HFFc6 (cell line): ENCODE measurements at places on chromosomes 3 and 15. TPM values are rescaled to one million over a fixed set of nuclear protein-coding genes. Genes with fewer than 3 reads are reported as not detected.

Gene GUCA1C
- not detected in 3 replicates for total RNA-seq

Gene INTS14
- 29.1 and 29.2 TPM in 2 replicates for total RNA-seq

Gene KIF9
- total RNA-seq, result 5.0 to 7.5 TPM (median 6.3 TPM) in 3 replicates

DNA sequence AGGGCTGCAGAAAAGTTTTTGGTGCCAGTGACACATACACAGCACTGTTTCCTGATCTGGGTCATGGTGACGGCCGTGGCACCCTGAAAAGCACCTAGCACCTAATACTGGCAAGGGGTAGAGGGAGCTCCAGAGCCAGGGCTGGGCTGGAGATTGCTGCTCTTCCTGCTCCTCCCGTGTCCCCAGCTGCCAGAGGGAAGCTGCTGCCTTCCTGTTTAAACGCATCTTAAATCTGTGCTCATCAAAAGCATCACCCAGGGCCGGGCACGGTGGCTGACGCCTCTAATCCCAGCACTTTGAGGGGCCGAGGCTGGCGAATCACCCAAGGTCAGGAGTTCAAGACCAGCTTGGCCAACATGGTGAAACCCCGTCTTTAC lies 156.7 kb upstream of the MEF2A start:
- peaks cover 18% of the 10 kb centered on the region for H3K4me1 ChIP-seq
- H3K36me3 ChIP-seq, result no peaks in the 10 kb centered on the region
- H3K27ac ChIP-seq, result no peak overlapping the region
- peak overlapping the region; percentile 30; the same call in 1 of the 2 replicates for H3K4me3 ChIP-seq
- DNase-seq, result peak; percentile 21

GRCh38 chr15:69881766-69882165 lies 216.0 kb downstream of the TLE3 start:
- H3K4me1 ChIP-seq, result no peaks in the 10 kb centered on the region
- H3K27me3 ChIP-seq, result peaks cover 40% of the 10 kb centered on the region
- 0 out of 2 replicates have a peak, but pooled peaks cover 4% of the 10 kb centered on the region for H3K36me3 ChIP-seq
- no peak overlapping the region for H3K27ac ChIP-seq
- no peak overlapping the region for H3K4me3 ChIP-seq

GRCh38 chr3:191254098-191254873 lies 55.2 kb downstream of the OSTN start:
- H3K4me3 ChIP-seq, result no peak overlapping the region
- H3K4me1 ChIP-seq, result peaks cover 44% of the 10 kb centered on the region
- no peaks in the 10 kb centered on the region; the same call in 1 of the 2 replicates for H3K27me3 ChIP-seq
- no peaks in the 10 kb centered on the region for H3K36me3 ChIP-seq
- H3K27ac ChIP-seq, result no peak overlapping the region

DNA sequence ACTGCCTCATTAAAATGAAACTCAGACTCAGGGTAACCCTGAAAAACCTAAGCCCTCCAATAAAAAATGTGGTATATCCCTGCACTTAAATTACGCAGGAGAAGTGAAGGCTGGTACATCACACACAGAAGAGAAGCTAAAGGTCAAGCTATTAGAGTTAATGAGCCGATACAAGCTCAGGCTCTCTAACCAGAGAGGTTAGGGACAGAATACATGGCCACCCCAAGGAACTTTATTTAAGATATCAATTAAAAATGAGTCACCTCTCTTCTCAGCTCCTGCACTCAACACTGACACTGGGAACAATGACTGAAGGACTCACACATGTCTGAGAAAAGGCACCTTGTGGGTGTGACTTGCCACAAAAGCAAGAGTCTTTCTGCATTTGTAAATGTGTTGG lies 800.6 kb upstream of the CFAP20DC start:
- no peaks in the 10 kb centered on the region for H3K36me3 ChIP-seq
- H3K4me1 ChIP-seq, result no peaks in the 10 kb centered on the region
- DNase-seq, result no peak
- H3K27me3 ChIP-seq, result peaks cover 2% of the 10 kb centered on the region
- H3K27ac ChIP-seq, result no peak overlapping the region
